ENCODE measurements at places on chromosomes 3 and 15.

GRCh38 chr3:100972867-100973266 lies 20.4 kb downstream of the ABI3BP start:
- DNase-seq, result no peak

DNA sequence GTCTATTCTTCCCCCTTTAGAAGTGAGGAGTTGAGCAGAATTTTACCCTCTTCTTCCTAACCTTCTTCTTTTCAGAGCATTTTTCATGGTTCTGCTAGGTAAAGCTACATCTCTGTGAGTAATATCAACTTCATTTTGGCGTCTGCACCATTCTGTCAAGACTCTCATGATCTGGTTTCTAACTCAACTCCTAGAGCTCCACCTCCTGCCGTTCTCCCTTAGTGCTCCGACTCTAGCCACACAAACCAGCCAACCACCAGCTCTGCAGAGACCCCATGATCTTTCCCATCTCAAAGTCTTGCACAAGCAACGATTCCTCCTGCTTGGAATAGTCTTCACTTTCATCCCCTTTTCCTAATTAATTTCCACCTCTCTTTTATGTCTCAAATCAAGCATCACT lies 193.9 kb upstream of the TMC3 start:
- DNase-seq, result no peak

- no peak for DNase-seq
These were observed 12.1 kb upstream of the CSRNP1 start for GRCh38 chr3:39165518-39165917.

DNA sequence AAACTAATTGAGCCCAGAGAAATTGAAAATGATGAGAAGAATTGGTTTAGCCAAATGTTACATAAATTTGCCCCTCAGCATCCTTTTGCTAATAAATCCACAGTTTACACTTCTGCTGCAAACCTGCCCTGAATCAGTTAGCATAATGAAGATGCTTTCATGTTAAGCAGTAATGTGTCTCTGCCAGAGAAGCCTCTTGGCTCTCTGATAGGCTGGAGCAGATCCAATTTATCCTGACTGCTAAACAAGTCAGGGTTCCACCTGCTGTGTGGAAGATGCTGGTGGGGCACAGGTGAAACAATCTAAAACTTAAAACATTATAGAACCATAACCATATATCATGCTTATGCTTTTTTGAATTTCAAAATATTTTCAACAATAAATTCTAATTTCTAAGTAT lies 946.8 kb downstream of the OTOL1 start:
- DNase-seq, result no peak

DNA sequence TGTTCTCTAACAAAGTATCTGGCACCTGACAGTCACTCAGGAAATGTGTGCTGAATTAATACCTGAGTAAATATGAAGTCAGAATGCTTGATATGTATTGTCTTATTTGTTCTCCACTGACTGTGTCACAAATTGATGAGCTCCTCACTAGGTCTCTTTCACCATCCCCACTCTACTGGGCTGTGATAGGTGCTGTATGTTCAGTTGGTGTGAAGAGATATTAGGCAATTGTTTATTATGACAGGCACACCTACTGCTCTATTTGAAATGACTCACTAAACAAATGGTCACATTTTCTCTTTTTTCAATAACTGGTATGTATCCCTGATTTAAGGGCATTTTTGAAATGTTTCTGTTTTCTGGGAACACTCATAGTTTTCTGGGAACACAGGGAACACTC lies 25.2 kb upstream of the CCDC39 start:
- DNase-seq, result no peak

GRCh38 chr15:38533416-38533915 lies 31.1 kb downstream of the RASGRP1 start:
- no peak for DNase-seq

DNA sequence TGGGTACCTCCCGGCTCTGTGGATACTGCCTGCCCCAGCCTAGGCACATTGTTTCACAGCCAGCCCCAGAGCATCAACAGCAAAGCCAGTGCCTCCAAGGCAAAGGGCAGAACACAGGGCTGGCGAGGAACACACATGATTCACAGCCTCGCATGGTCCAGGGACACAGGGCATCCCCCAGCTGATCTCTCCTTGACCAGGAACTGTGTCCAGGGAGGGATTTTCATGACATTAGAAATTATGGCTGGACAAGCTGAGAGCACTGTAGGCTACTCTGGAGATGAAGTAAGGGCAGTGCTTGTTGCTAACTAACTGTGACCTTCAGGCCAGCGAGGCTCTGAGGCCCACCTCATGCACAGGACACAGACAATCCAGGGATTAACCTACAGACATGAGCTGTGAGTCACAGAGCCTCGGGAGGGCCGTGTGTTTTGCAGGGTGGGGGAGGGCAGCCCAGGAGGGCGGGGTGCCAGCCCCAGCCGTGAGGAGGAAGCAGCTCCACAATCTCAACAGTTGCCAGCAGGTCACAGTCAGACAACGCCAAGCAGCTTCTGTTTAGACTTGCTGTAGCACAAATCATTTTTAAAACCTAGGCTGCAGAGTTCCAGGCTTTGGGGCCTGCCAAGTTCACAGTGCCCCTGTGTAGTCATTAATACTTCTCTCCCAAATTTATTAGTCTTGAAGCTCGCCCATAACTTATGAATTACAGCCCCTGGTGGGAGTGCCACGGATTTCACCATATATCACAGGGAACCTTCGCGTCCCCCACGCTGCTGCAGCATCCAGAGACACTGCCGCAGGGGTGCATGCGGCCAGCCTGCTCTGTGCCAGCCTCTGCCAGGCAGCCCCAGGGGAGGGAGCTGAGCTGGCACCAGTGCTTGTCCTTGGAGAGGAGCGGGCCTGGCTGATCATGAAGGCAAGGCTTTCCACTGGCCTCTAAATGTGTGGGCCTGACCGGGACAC lies 114.7 kb downstream of the ETFA start:
- no peak for DNase-seq

GRCh38 chr15:35690698-35691116 lies 144.7 kb upstream of the DPH6 start:
- no peak for DNase-seq

GRCh38 chr3:89098964-89099585 lies 8.3 kb upstream of the EPHA3 start:
- DNase-seq, result no peak

DNA sequence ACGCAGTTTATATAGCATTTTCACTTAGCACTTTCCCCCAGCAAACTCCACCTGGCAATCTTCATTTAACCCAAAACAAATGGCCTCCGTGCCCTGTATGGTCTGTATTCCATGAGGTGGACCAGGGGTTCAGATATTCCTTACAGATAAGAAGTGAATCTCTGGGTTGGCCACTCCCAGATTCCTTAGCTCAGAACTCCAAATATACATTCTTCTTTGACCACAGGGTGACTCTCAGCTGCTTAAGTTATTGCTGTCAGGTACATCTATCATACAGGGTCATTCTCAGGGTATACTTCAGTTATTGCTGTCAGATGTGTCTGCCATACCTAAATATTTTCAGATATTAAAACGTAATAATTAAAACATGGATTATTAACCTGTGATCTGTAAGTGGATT lies 229.8 kb downstream of the TBL1XR1 start:
- DNase-seq, result no peak

GRCh38 chr15:64665179-64665578 lies 110.2 kb downstream of the RBPMS2 start:
- DNase-seq, result no peak

DNA sequence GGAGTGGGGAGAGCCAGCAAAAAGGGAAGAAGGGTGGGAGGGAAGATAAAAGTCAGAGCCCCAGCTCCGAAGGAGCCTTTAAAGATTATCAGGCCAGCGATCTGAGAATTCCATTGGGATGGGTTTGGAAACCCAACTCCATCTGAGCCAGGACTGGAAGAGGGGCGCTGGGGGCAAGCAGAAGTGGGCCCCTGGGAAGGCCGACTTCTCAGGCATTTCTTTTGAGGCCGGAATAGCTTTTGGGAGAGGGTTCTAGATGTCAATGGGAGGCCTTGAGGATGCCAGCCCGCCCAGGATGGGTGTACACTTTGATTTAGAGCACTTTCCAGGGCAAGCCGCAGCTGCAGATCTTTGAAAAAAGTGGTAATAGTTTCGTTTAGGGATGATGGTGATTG lies 6.6 kb upstream of the SOX2 start:
- no peak for DNase-seq

GRCh38 chr3:196596355-196596754 lies 27.9 kb downstream of the FBXO45 start:
- DNase-seq, result no peak
